ENCODE measurements at places on chromosomes 3 and 15.

- no peak for DNase-seq
These were observed 35.1 kb downstream of the CCDC54 start for GRCh38 chr3:107412376-107412775.

GRCh38 chr3:118628704-118629341 is 405.8 kb downstream of the IGSF11 start:
- DNase-seq, result no peak

- DNase-seq, result no peak
These were observed 10.7 kb downstream of the EHD4 start for GRCh38 chr15:41961595-41962202.

DNA sequence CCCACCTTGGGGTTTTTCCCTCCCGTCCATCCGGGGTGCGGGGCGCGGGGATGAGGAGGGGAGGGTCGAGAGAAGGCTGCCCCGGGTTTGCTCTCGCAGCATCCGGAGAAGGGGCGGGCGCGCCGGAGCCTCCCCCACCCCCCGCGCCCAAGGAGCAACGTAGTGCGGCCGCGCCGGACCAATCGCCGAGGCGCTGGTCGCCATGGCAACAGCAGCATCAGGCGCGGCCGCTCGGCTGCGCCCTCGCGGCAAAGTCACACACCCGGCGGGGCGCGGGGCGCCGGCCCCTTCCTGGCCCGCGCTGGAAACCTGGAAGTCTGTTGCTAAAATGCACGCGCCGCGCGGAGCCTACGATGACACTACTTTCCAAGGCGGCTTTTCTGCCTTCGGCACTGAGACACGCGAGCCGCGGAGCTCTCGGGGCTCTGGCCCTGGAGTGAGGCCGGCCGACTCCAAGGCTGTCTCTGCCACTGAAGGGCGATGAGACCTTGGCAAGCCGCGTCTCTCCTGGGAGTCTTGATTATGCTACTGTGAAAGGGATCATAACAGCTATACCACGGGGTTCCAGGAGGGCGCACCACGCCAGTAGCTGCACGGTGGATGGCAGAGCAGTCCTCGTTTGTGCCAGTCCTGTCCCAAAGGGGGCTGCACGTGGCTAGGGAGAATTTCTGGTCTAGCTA is at the start of gene IQSEC1:
Gene IQSEC1 (minus strand): TSS at position 104 of the 680 bp plus-strand sequence. CDS start 415 bp downstream, outside the sequence.
- DNase-seq, result peak; percentile 66

GRCh38 chr3:198081421-198081844 is 121.4 kb downstream of the LMLN start:
- DNase-seq, result no peak
